Activated T-cell treated with anti-CD3 and anti-CD28 coated beads for 24 hours (primary cell): ENCODE measurements at places on chromosomes 5 and 9.

GRCh38 chr9:8019636-8020035 is 220.1 kb upstream of the DMAC1 start:
- DNase-seq, result no peak

GRCh38 chr5:83199126-83199525 is 121.8 kb downstream of the XRCC4 start:
- no peak for DNase-seq

DNA sequence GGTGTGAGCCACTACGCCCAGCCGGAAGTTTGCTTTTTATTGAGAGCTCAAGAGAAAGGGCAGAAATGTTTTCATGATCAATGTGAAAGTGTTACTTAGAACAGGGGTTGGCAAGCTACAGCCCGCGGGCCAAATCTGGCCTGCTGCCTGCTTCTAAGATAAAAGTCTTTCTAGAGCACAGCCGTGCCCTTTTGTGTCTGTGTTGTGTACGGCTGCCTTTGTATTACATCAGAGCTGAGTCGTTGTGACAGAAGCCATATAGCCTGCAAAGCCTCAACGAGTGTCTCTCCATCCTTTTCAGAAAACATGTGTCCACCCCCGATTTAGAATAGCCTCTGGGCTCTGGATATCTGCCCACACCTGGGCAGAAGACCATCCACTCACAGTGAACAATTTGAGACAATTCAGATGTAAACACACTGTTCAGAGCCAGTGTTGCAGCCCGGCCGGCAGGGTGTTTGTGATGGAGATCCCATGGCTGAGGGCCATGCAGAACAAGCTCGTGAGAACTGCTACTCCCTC is 28.8 kb downstream of the AK8 start:
- no peak for DNase-seq

- no peak for DNase-seq
These were observed 59.5 kb downstream of the TMEM174 start for GRCh38 chr5:73232266-73233041.

DNA sequence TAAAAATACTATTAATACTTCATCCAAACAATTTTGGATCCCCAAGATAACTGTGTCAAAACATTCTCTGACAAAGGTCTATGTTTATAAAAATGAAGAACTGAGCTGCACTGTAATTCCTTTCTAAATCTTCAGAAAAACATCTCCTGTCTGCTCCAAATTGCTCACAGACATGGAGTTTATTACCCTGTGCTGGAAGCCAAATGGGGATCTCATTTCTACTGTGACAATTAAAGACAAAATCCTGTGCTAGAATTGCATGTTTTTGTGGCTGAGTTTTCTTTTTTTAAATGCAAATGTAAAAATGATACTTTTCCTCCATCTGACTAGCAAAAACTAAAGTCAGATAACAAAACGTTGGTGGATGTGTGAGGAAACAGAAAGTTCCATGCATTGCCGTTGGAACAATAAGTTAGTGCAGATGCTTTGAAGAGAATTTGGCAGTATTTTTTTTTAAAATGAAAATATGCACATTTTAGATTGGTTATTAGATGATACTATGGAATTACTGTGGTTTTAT is 93.5 kb downstream of the GNA14 start:
- DNase-seq, result no peak

DNA sequence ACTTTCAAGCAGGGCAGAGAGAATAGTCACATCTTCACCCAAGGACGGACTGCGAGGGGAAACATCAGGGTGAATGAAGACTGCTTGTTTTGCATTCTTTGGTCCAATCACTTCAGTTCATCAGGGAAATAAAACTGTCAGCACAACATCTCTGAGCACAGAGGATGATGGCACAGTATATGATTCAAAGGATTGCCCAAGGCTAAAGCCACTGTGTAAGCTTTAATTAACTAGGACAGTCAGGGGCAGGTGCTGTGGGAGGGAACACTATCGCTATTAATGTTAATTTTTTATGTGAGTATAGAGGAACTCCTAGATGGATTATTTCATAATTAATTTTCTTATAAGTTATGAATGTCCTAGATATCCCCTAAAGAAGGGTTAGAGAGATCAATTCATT is 112.1 kb downstream of the BASP1 start:
- no peak for DNase-seq

DNA sequence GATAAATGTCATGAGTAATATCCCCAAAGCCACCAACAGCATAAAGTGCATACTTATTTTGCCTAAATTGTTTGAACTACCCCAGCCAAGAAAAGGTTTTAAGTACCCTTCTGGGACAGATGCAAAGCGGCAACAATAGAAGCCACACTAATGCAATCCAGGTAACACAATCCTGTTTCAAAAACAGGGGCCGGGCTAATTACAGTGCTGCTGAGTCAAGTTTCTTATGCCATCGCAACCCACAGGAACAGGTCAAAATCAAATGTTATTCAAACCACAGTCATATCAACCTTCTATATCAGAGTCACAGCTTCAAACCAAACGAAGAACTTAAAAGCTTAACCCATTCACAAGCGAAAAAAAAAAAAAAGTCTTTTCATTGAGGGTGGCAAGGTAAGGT is 28.3 kb downstream of the EBF1 start:
- no peak for DNase-seq

DNA sequence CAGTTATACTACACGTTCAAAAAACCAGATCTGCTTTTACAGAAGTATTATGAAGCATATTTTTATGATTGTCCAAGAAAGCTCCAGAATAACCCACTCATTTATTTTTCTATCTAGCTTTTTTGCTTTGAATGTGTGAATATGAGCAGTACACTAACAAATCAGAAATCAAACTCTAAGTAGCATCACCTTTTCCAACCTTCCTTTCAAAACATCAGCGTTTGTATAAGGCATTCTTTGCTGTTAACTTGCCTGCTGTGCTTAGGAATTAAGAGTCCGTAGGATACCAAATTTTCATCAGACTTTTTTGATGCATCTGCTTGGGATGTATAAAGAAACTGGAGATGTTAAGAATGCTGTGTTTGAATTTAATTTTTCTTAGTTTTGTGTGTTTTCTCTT is 3.8 kb downstream of the TLE4 start:
- no peak for DNase-seq

DNA sequence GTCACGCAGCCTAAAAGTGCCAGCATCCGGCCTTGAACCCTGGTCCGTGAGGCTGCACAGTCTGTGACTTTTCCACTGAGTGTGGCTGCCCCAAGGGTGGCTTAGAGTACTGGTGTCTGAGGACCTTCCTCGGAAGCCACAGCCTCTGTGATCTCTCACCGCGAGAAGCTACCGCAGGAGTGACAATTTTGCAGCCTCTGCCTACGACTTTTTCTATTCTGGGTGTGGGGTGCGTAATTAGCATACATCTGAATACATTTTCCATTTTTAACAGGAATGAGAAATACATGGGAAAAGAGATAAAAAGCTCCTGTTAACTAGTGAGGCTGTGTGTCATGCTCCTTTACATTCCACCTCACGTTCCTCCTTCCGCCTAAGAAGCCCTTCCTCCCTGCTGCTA is 48.3 kb upstream of the HRH2 start:
- DNase-seq, result peak; percentile 39

DNA sequence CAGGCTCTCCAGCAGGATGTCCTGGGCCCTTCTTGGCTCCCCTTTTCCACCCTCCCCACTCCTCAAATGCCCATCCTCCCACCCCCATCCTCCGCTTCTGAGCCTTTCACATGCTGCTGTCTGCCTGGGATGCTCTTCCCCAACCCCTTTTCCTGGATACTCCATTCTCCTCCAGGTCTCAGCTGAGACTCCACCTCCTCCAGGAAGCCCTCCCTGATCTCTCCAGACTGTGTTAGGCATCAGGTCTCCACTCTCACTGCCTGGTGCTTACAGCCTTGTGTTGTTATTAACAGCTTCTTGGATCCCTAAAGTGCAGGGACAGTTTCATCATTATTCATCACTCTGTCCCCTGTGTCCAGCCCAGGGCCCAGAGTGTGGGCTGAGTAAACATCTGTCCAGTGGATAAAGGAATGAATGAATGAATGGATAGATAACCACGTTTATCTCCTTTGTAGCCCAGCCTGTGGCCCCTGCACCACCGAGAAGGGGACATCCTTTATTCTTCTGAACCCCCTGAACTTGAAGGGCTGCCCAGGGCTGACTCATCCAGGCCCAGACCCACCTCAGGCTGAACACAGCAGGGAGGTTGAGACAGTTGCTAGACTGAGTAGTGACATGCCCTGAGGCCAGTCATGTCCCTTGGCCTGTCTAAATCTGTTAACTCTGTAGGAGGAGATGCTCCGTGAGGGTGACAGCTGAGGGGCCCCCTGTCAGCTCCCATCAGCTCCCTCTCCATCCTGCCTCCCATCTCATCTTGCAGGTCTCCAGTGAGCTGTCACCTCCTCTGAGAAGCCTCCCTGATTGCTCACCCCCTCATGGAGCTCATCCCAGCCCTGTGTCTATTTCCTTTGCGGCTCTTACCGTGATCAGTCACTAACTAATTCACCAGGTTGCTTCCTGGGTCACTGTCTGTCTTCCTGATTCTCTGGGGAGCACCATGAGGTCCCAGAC is 14.6 kb upstream of the LAMC3 start:
- no peak for DNase-seq

GRCh38 chr5:144913661-144914060 is 743.0 kb downstream of the KCTD16 start:
- no peak for DNase-seq

GRCh38 chr5:39073767-39074016 is 507 bp downstream of the RICTOR start:
- no peak for DNase-seq

GRCh38 chr5:149500922-149501582 is 50.2 kb downstream of the CSNK1A1 start:
- DNase-seq, result no peak

- no peak for DNase-seq
These were observed 42.8 kb downstream of the NFIB start for GRCh38 chr9:14271093-14271673.

GRCh38 chr9:121985792-121986494 is 107.2 kb downstream of the TTLL11 start:
- no peak for DNase-seq
